ENCODE measurements at places on chromosomes 3 and 15.

DNA sequence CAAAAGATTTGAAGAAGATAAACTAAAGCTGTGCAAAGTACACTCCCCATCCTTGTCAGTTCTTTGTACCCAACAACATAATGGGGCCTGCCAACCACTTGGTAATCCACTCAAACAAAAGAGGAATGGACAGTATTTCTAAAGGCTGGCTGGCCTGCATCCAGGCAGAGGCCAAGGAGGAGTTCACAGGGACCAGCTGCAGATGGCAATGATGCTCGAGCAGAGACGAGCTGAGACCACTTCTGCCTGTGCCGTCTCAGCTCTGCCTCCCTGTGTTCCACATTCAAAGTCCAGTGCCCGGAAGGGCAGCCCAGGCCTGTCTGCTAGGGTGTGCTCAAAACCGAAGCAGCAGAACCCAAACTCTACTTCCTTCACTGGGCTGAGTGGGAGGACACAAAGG, 14.3 kb downstream of the CXCR6 start:
- DNase-seq, result no peak

GRCh38 chr3:142963234-142963515, 299 bp downstream of the PAQR9 start:
- DNase-seq, result no peak

DNA sequence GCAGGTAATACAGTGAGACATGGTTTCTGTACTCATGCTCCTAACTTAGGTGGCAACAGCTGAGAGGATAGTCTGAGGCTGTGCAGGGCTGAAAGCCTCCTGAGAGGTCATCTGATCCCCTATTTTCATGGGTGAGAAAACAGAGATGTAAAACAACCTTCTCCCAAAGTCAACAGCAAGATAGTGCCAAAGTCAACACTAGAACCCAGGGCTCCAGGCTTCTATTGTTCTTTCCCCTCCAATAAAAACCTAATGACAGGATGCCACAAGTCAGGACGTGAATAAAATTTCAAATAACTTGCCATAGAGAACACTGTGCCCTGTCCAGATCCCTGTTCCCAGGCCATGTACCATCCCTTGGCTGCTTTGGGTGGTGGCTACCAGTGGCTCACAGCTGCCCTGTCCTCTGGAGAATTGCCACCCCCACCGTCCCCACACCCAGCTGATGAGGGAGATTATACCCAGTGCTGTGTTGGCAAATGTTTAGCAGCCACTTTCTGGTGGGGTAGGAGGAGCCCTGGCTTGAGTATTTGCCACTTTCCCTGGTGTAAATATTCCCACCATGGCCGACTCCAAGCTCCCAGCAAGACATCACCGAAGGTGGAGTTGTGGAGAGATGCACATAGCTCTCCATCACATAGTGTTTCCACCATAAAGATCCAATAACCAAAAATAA, 54.8 kb downstream of the SRGAP3 start:
- DNase-seq, result no peak

DNA sequence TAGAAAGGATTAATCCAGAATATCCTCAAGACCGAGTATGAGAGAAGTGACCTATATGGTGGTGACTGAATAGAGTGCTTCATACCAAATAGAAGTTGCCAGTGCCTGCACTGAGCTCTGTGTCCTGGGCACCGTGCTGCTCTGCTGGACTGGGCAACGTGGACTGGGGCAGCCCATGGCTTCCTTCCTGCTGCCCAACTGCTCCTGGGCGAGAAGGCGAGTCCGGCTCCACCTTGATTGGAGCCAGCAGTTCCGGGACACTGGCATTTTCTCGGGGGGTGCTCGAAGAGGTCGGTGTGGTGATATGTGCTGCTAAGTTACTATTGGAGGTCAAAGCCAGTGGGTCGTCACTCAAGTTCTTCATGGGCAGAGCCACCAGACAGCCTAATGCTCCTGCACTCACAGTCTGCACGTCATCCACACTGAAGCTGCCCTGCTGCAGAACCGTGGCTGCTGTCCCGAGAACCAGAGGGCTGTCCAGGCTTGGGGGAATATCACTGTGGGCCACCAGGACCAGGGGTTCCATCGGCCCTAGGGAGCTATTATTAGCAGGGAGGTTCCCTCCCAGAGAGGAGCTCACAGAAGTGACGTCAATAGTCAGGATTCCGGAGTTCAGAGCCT, 14.1 kb downstream of the ZXDC start:
- no peak for DNase-seq

- DNase-seq, result peak; percentile 16
These were observed 28.1 kb upstream of the SYNM start for GRCh38 chr15:99076555-99077308.

DNA sequence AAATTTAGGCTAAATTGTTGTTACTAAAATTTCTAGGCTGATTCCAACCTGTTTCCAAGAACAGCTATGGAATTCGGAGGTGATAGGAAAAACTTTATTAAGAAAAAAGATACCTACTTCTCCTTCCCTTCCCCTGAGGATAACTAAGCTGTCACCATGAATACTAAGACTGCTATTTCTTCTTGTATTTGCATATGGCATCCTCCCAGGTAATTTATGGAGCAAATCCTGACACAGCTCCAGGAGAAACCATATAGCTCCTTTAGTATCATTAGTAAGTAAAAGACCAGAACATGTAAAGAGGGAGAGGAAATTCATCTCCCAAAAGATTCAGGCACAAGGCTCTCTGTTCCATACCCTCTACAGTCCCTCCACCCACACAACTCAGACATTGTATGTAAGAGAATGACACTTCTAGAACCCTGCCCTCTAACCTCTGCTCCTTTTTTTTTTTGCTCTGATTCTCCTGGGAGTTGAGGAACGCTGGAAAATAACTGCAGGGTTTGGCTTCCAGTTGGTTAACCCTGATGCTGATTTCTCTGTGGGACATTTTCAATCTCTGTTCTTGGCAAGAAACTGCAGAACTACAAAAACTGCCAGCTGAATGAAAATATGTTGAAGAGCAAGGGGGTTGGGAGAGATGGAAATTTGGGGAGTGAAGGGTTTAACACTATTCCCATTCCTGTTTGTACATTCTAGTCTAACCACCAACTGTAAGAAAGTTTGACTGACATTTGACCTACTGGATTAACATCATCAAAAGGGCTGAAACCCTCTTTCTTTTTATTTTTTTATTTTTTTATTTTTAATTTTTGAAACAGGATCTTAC, 14.2 kb upstream of the MAGI1 start:
- no peak for DNase-seq

DNA sequence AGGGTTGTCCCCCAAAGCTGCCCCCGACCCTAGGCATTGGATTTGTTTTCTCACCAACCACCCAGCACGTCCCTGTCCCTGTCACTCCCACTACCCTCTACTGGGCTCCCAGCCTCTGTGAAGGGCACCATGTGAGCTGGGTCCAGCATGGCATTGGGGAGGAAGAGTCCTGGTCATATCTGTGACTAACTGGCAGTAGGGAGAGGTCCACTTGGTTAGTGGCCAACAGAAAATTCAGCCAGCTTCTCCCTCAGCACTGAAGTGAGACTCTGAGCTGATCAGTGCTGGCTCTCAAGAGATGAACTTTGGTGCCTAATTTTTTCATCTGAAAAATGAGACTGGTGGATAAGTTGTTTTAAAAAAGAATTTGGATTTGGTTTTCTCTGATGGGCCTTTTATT, 11.3 kb upstream of the KIF23 start:
- DNase-seq, result no peak

GRCh38 chr15:66655511-66655910, 46.5 kb upstream of the SMAD6 start:
- no peak for DNase-seq

- DNase-seq, result no peak
These were observed 417.6 kb upstream of the CDIN1 start for GRCh38 chr15:36161771-36162212.

- no peak for DNase-seq
These were observed 95.3 kb downstream of the SUCLG2 start for GRCh38 chr3:67559029-67559605.

DNA sequence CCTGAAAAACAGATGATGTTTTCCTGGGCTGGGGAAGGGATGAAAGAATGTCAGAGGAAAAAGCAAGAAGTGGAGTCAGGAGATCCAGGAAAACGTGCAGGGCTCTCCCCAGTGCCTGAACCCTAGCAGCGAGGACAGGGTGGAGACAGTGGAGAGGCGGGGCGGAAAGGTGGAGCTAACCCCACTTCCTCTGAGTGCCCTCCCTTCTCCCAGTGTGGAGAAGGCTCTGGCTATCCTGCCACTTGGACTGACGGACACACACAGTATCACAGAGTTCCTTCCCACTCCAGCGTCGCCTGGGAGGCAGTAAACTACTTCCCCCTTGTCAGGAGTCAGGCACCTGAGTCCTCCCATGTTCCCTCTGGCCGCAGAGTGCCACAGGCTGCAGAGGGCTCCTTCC, 125.3 kb upstream of the CHRNA7 start:
- no peak for DNase-seq

GRCh38 chr3:24180616-24181015, 235.5 kb downstream of the NR1D2 start:
- DNase-seq, result no peak

DNA sequence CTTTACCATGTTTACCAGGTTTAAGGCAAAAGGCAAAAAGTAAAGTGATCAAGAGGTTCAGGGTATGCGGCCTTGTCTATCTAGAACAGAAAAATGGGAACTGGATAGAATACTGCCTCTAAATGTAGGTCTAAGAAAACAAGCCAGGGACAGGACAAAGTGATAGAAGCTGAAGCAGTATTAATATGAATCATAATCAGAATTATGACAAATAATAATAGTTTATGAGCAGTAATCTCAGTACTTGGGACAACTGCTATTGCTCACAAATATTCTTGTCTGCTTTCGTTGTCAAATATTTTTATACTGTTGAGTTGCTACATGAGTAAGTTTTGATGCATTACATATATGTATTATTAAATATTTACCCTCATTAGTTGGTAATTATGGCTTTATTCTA, 356.9 kb upstream of the RBMS3 start:
- DNase-seq, result no peak

DNA sequence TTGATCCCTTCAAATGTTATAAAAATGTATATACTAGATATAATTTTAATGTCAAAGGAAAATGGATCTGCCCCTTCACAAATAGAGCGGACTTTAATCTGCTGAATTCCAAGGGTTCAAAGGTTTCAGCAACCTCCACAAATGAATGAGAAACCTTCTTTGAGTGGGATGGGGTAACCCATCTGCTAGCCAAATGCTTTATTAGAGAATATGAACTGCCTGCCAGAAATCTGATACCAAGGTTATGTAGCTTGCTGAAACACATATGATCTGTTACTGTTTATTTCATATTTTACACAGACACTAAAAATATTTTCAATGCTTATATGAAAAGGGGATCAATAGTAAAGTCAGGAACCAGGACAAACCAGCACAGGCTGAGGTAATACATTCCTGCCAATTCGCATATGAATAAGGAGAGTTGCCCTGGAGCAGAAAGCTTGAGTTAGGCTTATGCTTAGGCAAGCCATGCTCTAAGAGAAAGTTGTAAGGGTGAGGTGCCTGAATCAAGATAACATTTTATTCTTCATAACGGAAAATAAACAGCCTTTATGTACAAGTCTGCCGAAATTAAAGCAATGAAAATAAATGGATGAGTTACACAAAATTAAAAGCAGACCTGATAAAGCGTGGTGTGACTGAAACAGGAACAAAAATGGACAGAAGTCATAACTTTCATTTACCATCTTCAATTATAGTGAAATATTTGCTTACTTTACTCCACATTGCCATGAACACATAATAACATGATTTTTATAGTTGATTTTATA, 26.5 kb downstream of the PLOD2 start:
- no peak for DNase-seq

GRCh38 chr3:127688416-127689265, 15.9 kb downstream of the ABTB1 start:
- DNase-seq, result no peak

DNA sequence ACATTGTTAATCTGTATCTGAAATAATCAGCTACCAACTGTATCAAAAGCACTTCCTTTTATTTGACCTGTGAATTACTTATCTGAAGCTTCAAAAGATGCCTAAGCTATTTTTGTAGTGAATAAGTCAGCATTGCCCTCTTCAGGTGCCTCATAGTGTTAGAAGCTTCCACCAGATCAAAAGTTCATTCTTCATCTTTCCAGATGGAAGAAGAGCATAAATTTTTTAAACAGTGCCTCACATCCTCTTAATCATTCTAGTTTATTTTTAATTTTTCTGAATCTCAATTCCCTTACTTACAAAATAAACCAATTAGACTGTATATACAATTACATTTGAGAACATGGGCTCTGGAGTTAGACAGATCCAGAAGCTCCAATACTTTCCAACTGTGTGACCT, 65.0 kb downstream of the MYO5A start:
- no peak for DNase-seq

DNA sequence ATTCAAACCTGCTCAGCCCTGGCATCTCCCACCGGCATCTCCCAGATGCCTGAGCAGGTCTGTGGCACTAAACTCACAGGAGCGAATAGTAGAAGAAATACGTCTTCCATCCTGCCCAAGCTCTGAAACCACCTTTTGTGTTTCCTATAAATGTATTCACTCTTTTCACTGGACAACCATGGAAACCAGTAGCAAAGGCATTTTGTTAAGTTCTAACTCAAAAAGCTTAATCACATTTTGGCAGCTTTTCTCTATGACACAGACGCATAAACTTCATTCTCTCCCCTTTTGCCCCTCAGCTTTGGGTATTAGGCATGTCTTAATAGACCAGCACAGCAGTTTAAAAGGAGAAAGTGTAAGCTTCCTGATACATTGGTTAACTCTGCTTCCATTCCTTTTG, 24.5 kb upstream of the ARNT2 start:
- DNase-seq, result no peak

- no peak for DNase-seq
These were observed 187.9 kb downstream of the CNTN3 start for GRCh38 chr3:74426571-74426970.

GRCh38 chr3:17686613-17687012, 55.8 kb downstream of the TBC1D5 start:
- DNase-seq, result no peak

DNA sequence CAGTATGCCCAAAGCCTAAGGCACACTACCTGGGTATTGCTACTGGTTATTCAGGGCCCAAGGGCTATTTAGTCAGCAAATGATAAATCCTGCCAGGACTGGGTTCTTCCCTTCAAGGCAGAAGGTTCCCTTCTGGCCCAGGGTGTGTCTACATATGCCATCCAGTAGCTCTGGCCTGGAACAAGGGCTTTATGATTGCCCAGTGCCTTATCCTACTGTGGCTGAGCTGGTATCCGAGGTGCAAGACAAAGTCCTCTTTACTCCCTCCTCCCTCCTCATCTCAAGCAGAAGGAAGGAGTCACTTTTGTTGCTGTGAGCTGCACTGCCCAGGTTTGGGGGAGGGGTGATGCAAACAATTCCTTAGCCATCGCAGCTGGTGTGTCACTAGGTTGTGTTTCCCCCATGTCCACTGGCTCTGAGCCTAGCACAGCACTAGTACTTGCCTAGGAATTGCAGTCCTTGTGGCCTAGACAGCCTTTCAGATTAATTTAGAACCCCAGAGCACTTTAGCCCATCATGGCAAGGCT, 221.8 kb upstream of the TGFBR2 start:
- no peak for DNase-seq

- no peak for DNase-seq
These were observed 46.8 kb downstream of the MGLL start for GRCh38 chr3:127775398-127776109.

GRCh38 chr3:46888705-46889104, 11.2 kb downstream of the PTH1R start:
- no peak for DNase-seq
